Cardiac muscle cell (in vitro differentiated cells and primary cell): ENCODE measurements at places on chromosomes 4 and X. TPM values are rescaled to one million over a fixed set of nuclear protein-coding genes. Genes with fewer than 3 reads are reported as not detected.

GRCh38 chr4:130632731-130633604, 1537.0 kb downstream of the C4orf33 start:
- H3K27me3 ChIP-seq: no peaks in the 10 kb centered on the region
- H3K4me3 ChIP-seq: no peak overlapping the region

DNA sequence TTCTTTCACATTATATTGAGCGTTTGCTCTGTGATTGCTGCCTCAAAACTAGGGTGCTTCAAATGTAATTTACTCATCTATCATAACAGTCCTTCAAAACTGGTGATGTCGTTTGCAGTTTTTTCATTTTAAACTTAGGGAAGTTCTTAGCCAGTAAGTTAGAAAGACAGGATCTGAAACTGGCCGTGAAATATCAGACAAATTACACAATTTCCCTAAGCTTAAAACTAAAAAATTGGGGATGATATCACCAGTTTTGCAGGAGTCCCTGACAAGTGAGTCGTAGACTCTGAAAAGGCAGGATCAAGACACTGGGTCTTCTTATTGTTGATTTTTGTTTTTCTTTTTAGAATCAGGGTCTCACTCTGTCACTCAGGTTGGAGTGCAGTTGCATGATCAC, 44.8 kb downstream of the MOB1B start:
- peaks cover 2% of the 10 kb centered on the region for H3K36me3 ChIP-seq
- no peaks in the 10 kb centered on the region for H3K4me1 ChIP-seq
- H3K4me3 ChIP-seq: no peak overlapping the region
- DNase-seq: no peak
- no peak overlapping the region for H3K27ac ChIP-seq

DNA sequence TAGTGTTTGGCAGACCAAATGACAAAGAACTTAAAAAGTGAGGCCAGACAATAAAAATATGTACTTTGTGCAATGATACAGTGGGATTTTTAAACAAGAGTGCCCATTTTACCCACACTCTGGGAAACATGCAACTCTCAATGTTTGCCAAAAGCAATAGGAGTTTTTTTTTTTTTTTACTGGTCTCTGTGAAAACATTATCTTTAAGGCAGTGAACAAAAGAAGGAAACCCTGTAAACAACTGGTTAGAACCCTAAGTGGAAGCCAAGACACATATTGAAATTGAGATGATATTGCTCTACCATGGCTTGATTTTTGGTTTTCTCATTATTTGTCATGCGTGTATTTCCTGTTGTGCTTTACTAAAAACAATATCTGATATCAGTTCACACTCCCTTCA, 67.2 kb upstream of the PPP3CA start:
- H3K27ac ChIP-seq: no peak overlapping the region
- peak; percentile 11 for DNase-seq
- no peaks in the 10 kb centered on the region for H3K4me1 ChIP-seq
- H3K36me3 ChIP-seq: no peaks in the 10 kb centered on the region

DNA sequence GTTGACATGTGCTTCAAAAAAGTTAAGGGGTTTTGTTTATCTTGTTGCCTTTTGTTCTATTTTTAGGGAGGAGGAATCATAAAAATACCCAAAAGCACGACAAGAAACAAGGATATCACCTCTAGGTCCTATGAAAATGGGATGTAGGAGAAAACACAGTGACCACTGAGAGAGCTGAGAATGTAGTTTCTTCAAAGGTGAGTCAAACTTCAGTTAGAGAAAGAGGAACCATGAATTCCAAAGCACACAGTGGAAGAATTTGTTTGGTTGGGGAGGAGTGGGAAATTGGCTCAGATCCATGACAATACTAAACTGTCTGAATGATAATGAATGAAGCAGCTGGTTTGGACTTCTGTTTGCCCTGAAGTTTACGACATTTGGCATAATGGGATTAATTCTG, 19.1 kb upstream of the FRYL start:
- H3K4me3 ChIP-seq: no peak overlapping the region
- H3K27me3 ChIP-seq: no peaks in the 10 kb centered on the region
- H3K27ac ChIP-seq: no peak overlapping the region
- H3K36me3 ChIP-seq: no peaks in the 10 kb centered on the region
- H3K4me1 ChIP-seq: no peaks in the 10 kb centered on the region
- DNase-seq: no peak

DNA sequence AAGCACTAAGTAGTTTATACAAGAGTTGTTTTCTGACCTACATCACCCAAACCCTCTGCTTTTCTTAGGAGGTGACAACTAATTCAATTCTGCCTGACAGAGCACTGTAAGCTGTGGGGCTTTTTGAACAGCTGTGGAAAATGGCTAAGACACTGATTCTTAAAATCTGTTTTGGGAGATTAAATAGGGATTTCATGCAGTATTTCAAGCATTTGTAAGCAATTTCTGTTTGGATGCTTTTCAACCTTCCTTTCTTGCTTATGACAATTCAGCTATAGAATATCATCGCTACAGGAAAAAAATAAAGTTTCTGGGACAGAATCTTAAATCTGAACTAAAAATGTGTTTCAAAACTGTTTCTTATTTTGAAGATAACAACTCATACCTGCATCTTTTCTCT, 459.5 kb downstream of the RAPGEF2 start:
- no peak for DNase-seq
- no peaks in the 10 kb centered on the region for H3K4me1 ChIP-seq
- H3K27me3 ChIP-seq: no peaks in the 10 kb centered on the region

GRCh38 chr4:75011131-75011795, 78.3 kb downstream of the PARM1 start:
- no peaks in the 10 kb centered on the region for H3K27me3 ChIP-seq
- H3K4me1 ChIP-seq: peaks cover 5% of the 10 kb centered on the region
- H3K4me3 ChIP-seq: no peak overlapping the region

- H3K27ac ChIP-seq: peak overlapping the region; percentile 25
- H3K27me3 ChIP-seq: no peaks in the 10 kb centered on the region
- no peak overlapping the region for H3K4me3 ChIP-seq
- DNase-seq: peak; percentile 38
- H3K36me3 ChIP-seq: no peaks in the 10 kb centered on the region
These were observed 44.2 kb downstream of the CLCN3 start for GRCh38 chr4:169664615-169665014.

DNA sequence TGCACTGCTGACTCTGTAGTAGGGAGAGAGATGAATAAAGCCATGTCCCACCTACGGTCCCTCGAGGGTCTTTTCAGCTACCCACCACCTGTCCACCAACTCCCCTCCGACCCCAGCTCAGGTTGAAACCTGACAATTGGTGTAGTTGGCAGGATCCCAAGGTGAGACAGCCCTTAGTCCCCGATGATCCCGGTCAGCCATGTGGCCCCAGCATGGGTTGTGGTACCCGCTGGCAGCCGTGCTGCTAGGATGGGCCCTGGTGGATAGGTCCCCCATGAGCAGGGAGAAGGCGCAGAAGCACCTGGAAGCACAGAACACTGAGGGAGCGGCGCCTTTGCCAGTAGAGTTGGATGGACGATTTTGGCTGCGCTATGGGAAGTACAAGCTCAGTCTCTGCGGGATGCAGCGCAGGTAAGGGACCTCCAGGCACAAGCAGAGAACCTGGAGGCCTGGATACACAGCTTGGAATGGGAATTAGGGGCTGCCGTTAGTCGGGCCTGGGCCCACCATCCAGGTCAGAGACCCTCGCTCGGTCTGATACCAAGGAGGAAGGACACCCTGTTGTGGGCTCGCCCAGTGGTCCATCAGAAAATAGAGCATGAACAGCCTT, 694.6 kb upstream of the AGA start:
- H3K27me3 ChIP-seq: no peaks in the 10 kb centered on the region
- no peaks in the 10 kb centered on the region for H3K4me1 ChIP-seq
- H3K36me3 ChIP-seq: no peaks in the 10 kb centered on the region
- H3K4me3 ChIP-seq: no peak overlapping the region

DNA sequence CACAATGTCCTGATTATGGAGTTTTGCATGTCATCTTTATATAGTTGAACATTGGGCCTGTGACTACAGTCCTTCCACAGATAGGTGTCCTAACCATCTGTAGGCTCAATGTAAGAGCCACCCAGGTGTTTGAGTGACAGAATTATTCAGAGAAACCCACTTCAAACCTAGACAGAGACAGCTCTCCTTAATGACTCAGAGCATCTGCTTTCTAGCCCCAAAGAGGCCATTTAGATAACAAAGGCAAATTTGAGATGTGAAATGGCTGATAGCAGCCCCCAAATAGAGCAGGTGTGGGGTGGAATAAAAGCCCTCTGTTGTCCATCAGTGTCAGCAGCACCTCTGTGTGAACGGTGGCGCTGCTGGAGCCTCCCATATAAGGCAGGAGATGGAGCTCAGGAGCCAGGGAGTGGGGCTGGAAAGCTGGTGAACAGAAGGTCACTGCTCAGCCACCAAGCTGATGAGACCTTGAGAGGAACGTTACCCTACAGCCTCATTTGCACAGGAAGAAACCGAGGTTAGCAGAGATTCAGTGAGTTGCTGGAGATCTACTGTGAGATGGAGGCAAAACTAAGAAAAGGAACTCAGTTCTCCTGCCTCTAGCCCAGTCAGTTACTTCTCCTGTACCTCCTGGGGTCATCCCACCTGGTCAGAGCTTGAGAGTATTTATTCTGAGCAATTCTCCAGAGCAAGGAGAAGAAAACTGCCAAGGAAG, 153.3 kb upstream of the LNX1 start:
- no peak overlapping the region for H3K4me3 ChIP-seq
- peaks cover 6% of the 10 kb centered on the region for H3K4me1 ChIP-seq
- no peak overlapping the region for H3K27ac ChIP-seq
- no peaks in the 10 kb centered on the region for H3K36me3 ChIP-seq
- DNase-seq: no peak
- no peaks in the 10 kb centered on the region for H3K27me3 ChIP-seq

The YY2 gene
- total RNA-seq: 0.63 and 1.1 TPM in 2 replicates

DNA sequence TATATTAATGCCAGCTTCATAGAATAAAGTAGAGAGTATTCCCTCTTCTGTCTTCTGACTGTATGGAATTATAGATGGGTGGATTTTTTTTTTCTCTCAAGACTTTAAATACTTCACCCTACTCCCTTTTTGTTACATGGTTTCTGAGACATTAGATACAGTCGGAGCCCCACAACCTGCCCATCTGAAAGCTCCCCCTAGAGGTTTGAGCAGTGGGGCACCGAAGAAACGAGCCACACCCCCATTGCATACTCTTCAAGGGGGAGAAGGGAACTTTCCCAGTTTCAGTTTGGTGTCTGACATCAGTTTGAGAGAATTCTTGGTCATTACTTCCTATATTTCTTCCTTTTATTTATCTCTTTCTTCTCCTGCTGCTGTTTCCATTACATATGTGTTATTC, 437.6 kb upstream of the AGA start:
- no peak overlapping the region for H3K27ac ChIP-seq
- H3K36me3 ChIP-seq: no peaks in the 10 kb centered on the region
- DNase-seq: no peak
- H3K4me1 ChIP-seq: peaks cover 3% of the 10 kb centered on the region
- no peaks in the 10 kb centered on the region for H3K27me3 ChIP-seq
- no peak overlapping the region for H3K4me3 ChIP-seq

The DAPP1 gene
- 0.09 and 0.25 TPM in 2 replicates for total RNA-seq

GRCh38 chr4:127783955-127784770, 2.0 kb downstream of the HSPA4L start:
- H3K27ac ChIP-seq: no peak overlapping the region
- H3K27me3 ChIP-seq: peaks cover 27% of the 10 kb centered on the region
- DNase-seq: no peak
- no peaks in the 10 kb centered on the region for H3K4me1 ChIP-seq
- no peak overlapping the region for H3K4me3 ChIP-seq

DNA sequence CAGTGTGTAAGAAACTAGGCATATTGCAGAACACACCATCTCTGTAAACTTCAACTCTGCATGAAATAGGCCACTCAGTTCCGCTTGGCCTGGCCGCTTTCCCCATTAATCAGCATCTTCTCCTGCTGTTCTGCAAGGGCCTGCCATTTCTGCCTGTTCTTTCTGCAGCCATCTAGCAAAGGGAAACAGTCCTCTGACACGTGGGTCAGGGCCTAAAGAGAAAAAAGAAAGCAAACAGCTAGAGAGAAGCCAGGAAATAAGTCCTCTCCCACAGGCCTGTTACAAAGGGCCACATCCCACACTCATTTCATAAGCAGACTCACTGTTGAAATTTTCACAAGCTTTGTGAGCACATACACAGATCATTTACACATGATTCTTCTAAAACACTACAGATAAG, 130.1 kb downstream of the PDE5A start:
- H3K36me3 ChIP-seq: peaks cover 76% of the 10 kb centered on the region
- H3K27me3 ChIP-seq: no peaks in the 10 kb centered on the region
- peak overlapping the region; percentile 20 for H3K27ac ChIP-seq
- DNase-seq: no peak
- no peaks in the 10 kb centered on the region for H3K4me1 ChIP-seq
